Astrocyte (in vitro differentiated cells and primary cell): ENCODE measurements at places on chromosomes 2 and 18.

- DNase-seq: no peak
Observed at GRCh38 chr2:221975151-221975550, 323.6 kb downstream of the PAX3 start.

GRCh38 chr2:29444150-29444549 is 328.9 kb downstream of the CLIP4 start:
- no peak for DNase-seq

- DNase-seq: no peak
Observed at GRCh38 chr2:124323321-124323720, 298.2 kb downstream of the CNTNAP5 start.

GRCh38 chr2:154049561-154049960 is 177.8 kb downstream of the GALNT13 start:
- no peak for DNase-seq

- no peak for DNase-seq
Observed at GRCh38 chr2:227772932-227773331, 27.2 kb downstream of the SCYGR8 start.

DNA sequence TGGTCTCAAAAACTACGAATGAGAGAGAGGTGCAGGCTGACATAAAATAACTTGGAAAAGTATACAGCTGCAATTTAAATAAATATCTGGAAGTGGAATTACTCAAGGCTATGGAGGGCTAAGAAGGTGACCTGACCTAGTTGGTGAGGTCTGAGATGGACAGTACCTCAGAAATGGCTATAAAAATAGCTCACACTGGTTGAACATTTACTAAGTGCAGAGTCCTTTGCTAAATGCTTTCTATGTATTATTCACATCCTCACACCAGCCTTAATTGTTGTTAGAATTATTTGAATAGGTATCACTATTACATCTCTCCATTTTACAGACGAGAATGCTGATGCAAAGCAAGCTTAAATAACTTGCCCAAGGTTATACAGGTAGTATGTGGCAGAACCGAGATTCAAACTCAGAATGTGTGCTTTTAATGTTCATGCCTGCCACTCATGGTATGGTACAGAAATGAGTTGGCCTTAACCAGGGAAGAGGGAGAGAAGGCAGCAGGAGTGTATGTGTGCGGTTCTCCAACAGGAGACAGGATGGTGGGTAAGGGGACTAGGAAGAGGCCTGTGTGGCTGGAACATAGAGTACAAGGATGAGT is 37.4 kb downstream of the MRPL44 start:
- DNase-seq: no peak

- DNase-seq: no peak
Observed at GRCh38 chr2:183117226-183117625, 7.0 kb upstream of the NUP35 start.

DNA sequence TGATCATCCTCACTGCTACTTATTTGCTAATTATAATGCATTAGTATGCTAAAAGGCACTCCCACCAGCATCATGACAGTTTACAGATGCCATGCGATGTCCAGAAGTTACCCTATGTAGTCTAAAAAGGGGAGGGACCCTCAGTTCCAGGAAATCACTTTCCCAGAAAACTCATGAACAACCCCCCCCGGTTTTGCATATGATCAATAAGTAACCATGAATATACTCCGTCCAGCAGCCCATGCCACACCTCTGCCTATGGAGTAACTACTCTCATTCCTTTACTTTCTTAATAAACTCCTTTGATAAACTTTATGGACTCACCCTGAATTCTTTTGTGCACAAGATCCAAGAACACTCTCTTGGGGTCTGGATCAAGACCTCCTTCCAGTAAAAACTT is 86.8 kb downstream of the MALT1 start:
- no peak for DNase-seq

DNA sequence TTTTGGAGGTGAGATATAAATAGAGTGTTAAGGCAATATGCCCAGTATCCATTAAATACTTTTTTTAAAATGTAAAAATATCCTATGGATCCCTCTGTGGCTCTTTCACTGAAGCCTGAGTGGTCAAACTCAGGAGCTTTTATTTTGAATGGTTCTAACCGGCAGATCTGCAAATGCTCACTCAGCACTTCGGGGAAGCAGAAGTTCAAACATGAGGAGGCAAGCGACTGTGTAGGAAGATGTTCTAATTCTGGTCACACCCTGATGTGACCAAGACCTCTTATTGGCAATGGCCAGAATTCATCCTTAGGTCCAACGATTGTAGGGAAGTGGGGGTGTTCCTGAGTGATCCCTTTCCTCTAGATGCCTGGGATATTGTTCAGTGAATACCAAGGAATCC is 168.8 kb downstream of the CDCA7 start:
- DNase-seq: no peak

- DNase-seq: no peak
Observed at GRCh38 chr2:38269421-38269820, 107.7 kb downstream of the ATL2 start.
